ENCODE measurements at places on chromosomes 3 and 15. TPM values are rescaled to one million over a fixed set of nuclear protein-coding genes. Genes with fewer than 3 reads are reported as not detected.

The UBA3 gene
- 44.9 TPM for total RNA-seq

The SEMA4B gene
- 9.3 TPM for total RNA-seq

The KNG1 gene
- not detected for total RNA-seq

DNA sequence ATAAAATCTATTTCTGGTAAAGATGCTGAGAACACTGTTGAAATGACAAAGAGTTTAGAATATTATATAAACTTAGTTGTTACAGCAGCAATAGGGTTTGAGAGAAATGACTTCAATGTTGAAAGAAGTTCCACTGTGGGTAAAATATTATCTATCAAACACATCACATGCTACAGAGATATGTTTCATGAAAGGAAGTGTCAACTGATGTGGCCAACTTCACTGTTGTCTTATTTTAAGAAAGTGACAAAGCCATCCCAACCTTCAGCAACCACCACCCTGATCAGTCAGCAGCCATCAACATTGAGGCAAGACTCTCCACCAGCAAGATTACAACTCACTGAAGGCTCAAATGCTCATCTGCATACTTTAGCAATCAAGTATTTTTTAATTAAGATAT lies 20.2 kb downstream of the TMEM39A start:
- no peak for DNase-seq

DNA sequence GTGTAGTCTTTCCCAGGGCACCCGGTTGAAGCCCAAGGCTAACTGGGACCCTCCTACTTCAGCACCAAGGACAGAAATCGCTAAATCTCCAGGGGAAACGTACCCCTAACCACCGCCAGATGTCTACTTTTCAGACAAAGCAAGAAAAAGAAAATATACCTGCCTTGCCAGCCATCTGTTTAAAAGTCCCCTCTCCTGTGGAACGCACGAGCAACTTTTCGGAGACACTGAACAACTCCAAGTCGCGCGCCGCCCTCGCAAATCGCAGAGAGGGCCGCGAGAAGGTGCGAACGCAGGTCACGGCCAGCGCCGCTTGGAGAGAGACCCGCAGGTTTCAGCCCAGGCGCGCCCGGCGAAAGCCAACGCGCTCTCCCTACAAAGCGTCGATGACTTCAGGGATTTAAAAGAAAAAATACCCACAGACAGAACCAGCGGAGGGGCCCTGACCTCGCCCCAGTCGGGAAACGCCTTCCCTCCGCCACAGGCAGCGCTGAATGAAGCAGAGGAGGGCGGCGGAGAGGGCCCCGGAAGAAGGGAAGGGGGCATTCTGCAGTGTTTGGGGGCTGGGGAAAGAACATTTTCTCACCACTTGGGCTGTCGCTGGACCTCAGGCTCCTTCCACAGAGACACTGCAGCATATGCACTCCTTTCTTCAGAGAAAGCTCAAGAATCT lies 213.1 kb downstream of the FGF12 start:
- no peak for DNase-seq

- no peak for DNase-seq
These were observed 1.4 kb downstream of the SLTM start for GRCh38 chr15:58931987-58932588.

- no peak for DNase-seq
These were observed 11.0 kb upstream of the RAB7A start for GRCh38 chr3:128714887-128715491.

- DNase-seq = no peak
These were observed 19.9 kb upstream of the COLQ start for GRCh38 chr3:15541371-15541770.

DNA sequence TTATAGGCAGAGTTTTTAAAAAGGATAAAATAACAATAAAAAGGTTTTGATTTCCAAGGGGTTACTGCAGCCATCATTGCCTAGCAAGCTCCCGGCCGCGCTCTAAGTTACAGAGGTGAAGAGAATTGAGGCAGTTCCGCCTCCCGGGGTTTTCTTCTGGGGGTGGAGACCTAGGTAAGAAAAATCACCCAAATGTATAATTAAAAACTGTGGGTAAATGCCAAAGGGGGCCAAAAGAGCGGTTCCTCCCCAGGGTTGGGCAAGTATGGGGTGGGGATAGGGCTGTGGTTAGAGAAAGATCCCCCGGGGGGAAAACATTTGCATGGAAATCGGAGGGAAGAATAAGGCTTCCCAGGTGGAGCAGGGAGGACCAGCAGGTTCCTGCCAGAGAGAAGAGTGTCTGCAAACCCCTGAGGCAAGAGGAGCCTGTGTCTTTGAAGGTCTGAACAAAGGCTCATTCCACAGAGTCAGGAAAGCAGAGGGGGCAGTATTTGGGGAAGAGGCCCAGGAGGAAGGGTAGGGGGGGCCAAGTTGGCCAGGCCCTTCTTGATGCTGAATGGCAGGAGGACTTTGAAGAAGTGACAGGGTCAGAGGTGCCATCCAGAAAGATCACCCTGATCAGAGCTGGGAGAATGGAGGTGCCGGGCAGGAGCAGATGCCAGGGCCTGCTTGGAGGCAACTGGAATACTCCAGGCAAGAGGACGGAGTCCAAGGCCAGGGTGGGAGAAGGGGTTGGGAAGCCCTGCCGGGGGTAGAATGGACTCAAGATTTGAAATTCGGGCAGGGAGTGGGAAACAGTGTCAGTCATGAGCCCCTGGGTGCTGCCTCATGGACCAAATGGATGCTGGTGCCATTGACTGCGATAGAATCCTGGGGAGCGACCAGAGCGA lies 152.9 kb upstream of the RGMA start:
- no peak for DNase-seq

DNA sequence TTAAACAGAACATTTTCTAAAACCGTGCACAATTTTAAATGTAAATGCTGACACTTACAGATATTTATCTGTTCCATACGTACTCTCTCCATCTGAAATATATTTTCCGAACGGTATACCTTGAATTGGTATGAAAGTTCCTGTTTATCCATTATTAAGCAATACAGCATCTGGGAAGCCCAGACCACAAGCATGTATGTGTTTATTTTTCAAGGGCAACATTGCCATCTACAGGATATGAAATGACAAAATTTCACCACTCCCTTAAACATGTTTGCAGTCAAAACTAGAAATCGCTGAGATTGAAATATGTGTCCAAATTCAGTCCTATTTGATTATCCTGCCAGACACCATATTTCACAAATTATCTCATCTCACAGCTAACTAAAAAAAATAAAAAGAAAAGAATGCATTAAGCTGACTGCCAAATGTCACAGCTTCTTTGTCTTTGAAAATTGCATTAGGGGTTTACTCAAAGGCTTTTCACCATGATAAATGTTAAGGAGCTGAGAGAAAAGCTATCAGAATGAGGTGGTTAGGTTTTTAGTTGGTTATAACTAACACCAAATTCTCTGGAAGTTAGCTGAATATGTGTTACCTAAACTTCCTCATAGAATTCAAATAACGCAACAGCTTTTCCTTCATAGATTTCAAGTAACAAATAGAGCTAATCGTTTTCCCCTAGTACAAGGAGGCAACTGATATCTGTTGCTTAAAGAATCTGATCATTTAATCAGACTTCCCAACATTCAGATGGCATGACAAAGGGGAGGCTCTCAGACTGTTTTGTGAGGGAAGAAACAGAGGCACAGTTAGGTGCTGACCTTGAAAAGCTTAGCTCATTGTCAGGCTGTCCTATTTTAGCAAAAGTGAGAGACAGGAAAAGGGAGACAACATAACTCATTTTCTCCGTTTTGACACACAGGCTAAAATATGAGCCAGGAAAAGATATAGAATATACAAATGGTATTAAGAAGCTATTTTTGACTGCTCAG lies 533.1 kb downstream of the TBL1XR1 start:
- DNase-seq = no peak

- no peak for DNase-seq
These were observed 19.5 kb upstream of the NANOGP8 start for GRCh38 chr15:35104526-35105147.

GRCh38 chr3:197244751-197245150 lies 53.7 kb downstream of the DLG1 start:
- no peak for DNase-seq

DNA sequence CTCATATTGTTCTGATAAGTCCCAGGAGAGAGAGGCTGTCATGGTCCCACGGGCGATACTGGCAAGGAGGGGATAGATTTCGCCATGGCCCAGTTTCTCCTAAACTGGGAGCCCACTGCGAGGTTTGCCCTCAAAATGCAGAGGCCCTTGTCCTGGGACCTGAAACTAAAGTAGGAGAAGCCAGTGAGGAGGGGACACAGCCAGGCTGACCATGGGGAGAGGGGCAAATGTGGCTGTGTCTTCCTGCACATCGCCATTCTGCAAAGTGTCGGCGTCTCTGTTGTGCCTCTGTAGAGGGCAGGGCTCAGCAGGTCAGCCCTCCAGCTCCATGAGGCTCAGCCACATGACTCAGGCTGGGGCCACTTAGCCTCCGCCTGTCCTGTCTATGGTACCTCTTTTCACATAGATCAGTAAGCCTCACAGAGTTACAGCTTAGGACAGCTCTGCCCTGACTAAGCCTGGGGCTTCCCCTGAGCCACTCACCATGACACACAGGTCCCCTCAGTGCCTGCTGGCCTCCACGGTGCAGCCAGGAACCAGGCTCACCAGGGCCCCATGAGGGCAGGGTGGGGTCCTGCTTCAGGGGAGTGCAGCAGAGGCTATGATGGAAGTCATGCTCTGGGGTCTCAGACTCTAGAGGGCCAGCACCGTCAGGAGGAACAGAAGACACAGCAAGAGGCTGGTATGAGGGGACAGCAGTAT lies 28.6 kb upstream of the PLXNA1 start:
- no peak for DNase-seq

- DNase-seq = no peak
These were observed 903.6 kb downstream of the DIPK2A start for GRCh38 chr3:144875211-144875610.

- DNase-seq = peak; percentile 20
These were observed 46.4 kb upstream of the KLF13 start for GRCh38 chr15:31280046-31280830.

- no peak for DNase-seq
These were observed 772 bp downstream of the TSPAN3 start for GRCh38 chr15:77070180-77070494.

GRCh38 chr3:46090161-46090591 lies 62.9 kb upstream of the XCR1 start:
- no peak for DNase-seq

Data from omental fat pad (tissue), 4 donors.